Stimulated activated CD8-positive, alpha-beta memory T cell treated with anti-CD3 and anti-CD28 coated beads, Interleukin-15, amount 100 ng/mL, for 48 hours (primary cell): ENCODE measurements at places on chromosomes 4 and X.

GRCh38 chrX:19543020-19543715, 27.9 kb upstream of the MAP3K15 start:
- DNase-seq, result no peak

- no peak for DNase-seq
Observed at GRCh38 chr4:123390846-123391456, 5.6 kb upstream of the SPRY1 start.

DNA sequence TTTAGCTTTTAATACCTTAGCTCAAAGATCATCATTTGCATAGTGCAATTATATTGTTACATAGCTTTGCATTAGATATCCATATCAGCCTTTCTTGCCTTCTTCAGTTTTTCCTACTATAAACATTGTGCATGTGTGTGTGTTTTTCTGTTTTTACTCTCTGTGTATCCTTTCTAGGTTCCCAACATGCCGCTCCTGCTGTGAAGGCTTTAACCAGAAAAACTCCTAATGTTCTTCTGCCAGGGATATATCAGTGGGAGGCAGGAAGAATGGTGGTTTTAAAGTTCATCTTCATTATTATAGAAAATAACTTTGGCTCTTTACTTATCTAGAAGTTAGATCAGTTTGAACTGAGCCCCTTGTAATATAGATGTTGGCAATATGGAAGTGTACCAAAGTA, 61.2 kb downstream of the CPE start:
- DNase-seq, result no peak

DNA sequence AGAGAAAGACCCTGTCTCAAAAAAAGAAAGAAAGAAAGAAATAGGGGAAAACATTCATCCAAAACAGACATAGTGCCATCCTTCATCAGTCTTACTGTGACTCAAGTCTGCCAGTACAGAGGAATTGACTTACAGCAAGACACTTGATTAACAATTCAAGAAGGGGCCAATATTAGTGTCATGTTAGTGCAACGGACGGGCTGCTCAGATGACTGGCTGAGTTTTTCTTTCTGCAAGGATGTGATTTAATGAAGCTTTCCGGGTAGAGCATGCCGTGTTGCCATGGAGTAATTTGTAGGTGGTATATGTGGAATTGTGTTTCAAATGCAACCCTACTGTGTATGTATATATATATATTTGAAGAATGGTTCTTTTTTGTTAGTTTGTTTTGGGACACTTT, 12.6 kb upstream of the MFAP3L start:
- DNase-seq, result no peak

GRCh38 chrX:71492231-71493065, 40.5 kb upstream of the OGT start:
- DNase-seq, result peak; percentile 32

GRCh38 chrX:54223581-54223980, 40.5 kb upstream of the FAM120C start:
- no peak for DNase-seq

DNA sequence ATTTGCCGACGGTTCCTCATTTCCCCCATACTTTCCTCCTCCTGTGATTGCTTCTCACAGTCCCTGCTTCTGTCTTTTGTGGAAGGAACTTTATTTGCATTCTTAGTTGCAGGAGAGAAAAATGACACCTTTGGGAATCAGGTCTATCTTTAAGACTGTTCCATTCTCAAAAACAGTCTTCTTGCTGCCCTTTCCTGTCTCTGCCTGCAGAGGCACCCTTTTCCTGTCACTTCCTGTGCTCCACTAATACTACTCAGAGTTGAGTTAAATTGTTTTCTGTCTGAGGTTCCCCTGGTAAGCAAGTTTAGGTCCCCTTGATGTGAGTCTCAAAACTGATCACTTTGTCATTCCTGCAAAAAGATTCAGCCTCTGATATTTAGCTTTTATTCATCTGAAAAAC, 208.8 kb upstream of the CLNK start:
- DNase-seq, result no peak

GRCh38 chr4:26459756-26460530, 30.3 kb downstream of the CCKAR start:
- DNase-seq, result no peak

DNA sequence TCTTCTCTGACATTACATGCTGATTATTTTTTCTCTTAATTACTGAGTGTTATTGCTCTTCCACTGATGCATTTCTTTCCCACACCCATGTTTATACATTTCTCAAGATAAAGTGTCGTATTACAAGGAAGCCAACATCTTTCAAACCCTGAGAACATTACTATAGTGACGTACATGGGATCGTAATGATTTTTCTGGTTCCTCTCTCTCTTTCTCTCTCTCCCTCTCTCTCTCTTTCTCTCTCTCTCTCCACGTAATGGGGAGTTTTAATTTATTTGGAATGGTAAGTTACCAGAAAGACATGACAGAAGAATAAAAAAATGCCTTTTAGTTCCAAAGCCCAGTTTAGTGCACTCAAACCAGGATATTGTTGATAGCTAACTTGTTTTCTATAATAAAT, 40.4 kb upstream of the MAPK10 start:
- DNase-seq, result no peak

DNA sequence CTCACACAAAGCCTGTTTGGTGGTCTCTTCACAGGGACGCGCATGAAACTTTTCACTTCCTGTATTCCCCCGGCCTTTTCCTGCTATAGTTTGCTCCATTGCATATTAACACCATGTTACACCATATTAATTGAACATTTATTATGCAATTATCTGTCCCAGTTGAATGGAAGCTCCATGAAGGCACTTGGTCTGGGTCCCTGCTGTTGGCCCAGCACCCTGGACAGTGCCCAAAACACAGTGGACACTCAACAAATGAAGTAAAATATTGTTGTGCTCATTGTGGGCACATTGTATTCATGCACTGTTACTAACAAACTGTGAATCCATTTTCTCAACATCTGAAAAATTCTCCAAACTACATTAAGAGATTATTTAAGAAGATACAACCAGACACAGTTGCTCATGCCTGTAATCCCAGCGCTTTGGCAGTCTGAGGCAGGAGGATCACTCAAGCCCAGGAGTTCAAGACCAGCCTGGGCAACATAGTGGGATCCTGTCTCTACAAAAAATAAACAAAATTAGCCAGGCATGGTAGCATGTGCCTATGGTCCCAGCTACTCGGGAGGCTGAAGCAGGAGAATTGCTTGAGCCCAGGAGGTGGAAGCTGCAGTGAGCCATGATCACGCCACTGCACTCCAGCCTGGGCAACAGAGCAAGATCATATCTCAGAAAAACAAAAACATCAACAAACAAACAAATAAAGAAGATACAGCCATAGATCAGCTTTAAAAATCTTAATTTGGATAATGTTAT, 292.7 kb upstream of the TENM3 start:
- DNase-seq, result no peak

GRCh38 chrX:15854080-15854655, 445 bp downstream of the AP1S2 start:
- peak; percentile 25 for DNase-seq

DNA sequence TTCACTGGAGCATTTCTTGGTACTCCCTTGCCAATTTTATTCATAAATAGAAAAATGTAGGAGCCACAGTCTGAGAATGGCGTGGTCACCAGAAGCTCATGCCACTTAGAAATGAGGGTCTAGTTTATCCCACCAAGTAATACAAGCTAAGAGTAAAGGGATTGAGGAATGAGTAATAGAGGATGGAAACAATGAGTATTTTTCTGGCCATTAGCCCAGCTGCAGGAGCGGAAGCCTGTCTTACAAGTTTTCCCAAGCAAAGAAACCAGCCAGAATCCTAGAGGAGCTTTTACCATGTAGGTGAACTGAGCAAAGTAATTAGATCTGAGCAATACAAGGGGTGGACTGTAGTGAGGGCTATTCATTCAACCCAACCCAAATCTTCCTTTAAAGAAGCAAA, 160.7 kb upstream of the NPY2R start:
- DNase-seq, result no peak

DNA sequence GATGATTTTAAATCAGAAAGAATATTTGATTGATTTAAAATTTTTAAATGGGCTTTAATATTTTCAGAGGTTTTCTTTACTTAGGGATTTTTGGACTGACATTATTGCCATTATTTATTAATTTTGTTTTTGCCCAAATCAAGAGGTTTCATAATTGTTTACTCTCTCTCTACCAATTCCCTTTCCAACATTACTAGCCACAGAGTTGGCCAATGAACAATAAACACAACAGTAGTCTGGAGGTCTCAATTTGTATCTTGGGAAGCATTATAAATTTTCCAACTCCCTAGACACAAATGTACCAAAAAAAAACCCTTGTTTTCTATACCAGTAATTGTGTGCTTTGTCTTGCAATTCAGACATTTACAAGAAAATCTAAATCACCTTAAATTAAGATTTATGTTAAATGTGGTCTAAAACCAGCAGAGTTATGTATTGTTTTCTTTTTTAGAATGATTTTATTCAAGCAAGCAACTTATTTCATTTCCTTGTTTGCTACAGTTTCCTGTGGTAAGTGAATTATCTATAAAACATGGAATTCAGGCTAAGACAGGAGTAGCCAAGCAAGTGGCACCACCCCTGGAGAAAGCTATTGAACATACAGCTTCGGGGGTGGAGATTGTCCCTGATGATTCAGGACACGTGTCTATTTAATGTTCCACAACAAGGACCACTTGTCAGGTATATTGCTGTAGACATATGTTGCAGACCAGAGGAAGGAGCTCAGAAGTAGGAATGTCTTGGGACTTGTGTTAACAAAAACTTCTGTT, 622 bp downstream of the KLKB1 start:
- DNase-seq, result no peak

DNA sequence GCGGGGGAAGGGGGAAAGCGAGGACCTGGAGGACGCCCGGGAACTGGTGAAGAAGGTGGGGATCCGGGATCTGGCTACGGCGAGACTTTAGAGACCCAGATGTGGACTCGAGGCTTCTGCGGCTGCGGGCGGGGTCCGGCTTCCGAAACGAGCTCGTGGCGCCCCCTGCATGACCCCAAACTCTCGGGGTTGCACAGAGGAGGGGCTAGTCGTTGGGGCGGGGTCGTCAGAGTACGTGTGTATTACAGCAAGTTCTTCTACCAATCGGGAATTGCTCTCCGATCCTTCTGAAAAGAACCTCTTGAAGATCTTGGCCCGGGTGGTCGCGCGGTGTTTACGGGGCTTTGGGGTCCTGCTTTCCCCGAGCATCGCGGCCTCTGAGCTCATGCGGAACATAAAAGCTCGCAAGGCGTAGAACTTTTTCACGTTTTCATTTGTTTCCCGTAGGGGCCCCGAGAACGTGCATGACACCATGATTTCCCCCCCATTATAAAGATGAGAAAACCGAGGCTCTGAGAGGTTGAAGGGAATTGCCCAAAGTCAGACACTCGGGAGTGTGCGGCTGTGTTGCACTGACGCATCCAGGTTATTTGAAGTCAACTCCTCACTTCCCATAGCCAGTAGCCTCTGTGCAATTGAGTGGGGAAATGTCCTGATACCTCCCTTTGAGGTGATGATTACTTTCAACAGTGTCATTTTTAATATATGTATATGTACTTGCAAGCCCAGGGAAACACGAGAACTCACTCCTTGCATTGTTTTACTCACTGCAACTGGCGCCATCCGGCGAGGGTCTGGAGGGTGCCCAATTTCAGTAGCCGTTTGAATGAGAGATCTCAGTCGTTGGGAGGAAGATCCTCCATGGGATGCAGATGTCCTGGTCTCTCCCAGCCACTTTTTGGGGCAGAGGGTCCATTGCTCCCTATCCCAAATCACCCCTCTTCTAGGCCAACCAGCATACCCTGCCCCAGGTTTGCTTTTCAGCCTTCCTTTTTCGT, at the start of gene BEND4:
TSS of gene BEND4 (minus strand) at position 149 of the 998 bp plus-strand sequence. CDS start 512 bp downstream, outside the sequence.
- no peak for DNase-seq

DNA sequence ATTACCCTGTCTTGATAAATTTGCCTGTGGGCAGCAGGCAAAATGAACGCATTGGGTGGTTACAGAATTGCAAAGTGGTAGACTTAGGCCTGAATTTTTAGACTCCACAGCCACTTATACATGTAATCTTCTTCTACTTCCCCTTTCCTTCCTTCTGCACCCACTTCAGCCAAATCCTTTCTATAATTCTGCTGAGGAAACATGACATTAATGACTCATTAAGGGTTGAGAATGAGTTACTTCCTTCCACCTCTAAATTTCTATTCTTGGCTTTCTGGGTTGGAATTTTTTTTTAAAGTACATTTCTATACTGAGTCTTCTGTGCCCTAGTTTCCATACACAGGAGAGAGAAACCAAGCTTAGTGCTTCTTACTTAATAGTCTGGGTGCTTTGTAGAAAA, 10.1 kb downstream of the PAPSS1 start:
- no peak for DNase-seq

DNA sequence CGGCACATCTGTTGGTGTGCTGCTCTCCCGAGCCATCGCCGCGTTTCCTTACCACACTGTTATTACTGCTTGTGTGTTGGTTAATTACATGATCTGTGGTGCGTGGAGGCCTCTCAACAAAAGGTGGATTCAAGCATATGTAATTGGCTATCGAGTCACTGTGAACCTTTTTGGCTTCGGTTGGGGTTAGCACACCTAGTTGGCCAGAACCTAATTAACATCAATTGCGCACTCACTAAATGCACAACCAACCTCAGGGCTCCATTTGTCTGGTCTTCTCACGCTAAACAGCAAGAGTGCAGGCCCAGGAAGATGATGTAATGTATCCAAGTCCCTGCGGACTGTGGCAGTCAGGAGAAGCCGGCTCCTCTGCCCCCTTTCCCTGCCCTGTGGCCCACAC, 17.4 kb downstream of the ENPP6 start:
- no peak for DNase-seq

- no peak for DNase-seq
Observed at GRCh38 chr4:76950956-76951671, 1.6 kb downstream of the SEPTIN11 start.

GRCh38 chr4:145786261-145786660, 106.3 kb downstream of the C4orf51 start:
- no peak for DNase-seq

GRCh38 chr4:85557016-85557901, 82.3 kb downstream of the ARHGAP24 start:
- DNase-seq, result peak; percentile 4

- DNase-seq, result no peak
Observed at GRCh38 chrX:44447214-44447613, 95.4 kb downstream of the FUNDC1 start.

GRCh38 chr4:186144198-186144945, 39.9 kb downstream of the FAM149A start:
- no peak for DNase-seq

GRCh38 chr4:73885574-73886267, 16.5 kb downstream of the CXCL1 start:
- no peak for DNase-seq

DNA sequence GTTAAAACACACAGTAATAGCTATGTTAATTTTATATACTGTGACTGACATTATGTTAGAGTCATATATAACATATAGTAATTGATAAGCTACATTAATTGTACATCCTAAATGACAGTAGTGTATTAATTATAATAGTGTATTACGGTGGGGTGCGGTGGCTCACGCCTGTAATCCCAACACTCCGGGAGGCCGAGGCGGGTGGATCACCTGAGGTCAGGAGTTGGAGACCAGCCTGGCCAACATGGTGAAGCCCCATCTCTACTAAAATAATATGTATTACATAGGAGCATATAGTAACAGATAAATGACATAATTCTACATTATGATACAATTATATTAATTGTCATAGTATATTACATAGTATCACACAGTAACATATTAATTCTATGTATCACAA, 12.2 kb downstream of the ASMTL start:
- DNase-seq, result no peak

GRCh38 chr4:31068257-31069075, 348.3 kb downstream of the PCDH7 start:
- no peak for DNase-seq
